Inflammatory macrophage (primary cell): ENCODE measurements at places on chromosomes 6 and 20.

GRCh38 chr6:119224095-119224701 is 125.4 kb downstream of the MAN1A1 start:
- DNase-seq: no peak

DNA sequence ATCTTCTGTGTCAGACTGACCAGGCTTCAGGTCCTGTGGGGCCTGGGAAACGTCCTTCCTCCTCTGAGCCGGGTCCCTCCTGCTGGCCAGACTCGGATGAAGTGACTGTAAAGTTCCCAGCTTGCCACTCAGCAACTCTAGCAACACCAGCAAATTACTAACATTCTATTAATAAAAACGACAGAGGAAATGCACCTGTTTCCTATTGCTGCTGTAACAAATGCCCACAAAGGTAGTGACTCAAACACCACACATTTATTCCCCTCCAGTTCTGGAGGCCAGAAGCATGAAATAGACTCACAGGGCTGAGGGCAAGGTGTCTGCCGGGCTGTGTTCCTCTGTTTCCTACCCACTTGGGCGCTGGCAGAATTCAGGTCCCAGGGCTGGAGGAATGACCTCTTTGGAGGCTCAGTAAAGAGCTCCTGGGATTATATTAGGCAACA is 48.8 kb downstream of the CTCFL start:
- no peak for DNase-seq

- DNase-seq: no peak
Measured at GRCh38 chr20:14989535-14990290, 652.3 kb upstream of the FLRT3 start.

DNA sequence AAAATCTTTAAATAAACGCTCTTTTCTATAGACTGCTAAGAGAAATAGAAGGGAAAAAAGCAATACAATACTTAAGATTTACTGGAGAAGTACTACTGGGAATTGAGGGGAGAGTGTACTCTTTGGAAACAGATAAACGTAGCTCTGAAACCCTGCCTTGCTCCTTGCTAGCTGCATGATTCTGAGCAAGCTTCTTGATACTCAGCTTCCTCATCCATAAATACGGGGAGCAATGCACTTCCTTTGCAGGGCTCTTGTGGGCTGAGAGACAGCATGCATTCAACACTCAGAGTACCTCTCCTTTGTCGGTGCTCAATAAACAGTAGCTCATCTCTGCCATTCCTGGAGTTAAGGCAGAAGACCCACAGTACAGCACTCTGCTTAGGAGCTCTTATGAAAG is 159.7 kb downstream of the BTBD9 start:
- peak; percentile 49 for DNase-seq

DNA sequence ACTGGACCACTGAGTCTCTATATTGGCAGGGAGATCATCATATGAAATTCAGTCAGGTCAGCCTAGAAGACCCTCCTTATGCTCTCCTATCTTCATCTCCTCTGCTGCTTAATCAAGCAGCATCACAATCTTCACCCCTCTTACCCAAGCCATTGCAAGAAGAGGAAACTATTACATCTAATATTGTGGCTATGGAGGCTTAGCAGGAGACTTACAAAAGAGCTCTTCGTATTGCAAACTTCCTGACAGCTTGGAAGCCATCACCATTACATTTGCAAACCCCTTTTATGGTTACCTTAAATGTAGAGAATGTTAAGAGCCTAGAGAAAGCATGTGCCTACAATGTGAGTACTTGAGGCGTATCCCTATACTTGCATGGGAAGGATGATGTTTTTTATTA is 87.2 kb upstream of the STXBP5 start:
- peak; percentile 18 for DNase-seq

GRCh38 chr20:4942331-4942730 is 59.0 kb downstream of the SLC23A2 start:
- peak; percentile 22 for DNase-seq

DNA sequence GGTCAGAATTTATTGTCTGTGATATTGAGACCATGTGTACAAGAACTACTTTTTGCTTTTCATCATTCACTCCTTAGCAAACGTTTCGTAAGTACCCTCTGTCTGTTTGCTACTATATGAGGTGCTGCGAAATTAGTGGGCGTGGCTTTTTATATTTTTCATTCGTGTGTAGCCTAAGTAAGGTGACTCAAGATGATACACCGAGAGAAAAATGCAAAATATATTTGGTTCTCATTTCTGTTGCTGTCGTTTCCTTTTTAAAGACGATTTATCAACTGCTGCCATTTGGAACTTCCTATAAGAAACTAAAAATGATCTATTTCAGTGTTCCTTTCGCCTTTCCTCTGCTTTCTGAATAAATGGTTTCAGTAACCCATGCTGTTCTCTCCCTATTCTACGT is 61.2 kb downstream of the VAPB start:
- no peak for DNase-seq

GRCh38 chr6:5435449-5435848 is 174.1 kb downstream of the FARS2 start:
- no peak for DNase-seq

- no peak for DNase-seq
Measured at GRCh38 chr6:154886016-154886415, 109.1 kb upstream of the TIAM2 start.

DNA sequence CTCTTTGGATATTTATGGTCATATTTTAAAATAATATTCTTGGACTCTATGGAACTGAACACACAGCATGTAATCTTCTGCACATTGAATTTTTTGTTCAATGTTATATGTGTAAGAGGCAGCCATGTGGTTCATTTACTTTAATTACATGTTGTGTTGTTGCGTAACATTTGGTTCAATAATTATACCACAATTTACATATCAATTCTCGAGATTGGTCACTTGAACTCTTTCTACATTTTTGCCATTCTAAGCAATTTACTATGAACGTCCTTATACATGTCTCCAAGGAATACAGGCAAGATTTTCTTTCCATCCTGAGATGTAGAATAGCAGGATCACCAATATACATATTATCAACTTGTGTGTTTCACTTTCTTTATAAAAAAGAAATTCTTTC is 18.5 kb upstream of the STMND1 start:
- no peak for DNase-seq

DNA sequence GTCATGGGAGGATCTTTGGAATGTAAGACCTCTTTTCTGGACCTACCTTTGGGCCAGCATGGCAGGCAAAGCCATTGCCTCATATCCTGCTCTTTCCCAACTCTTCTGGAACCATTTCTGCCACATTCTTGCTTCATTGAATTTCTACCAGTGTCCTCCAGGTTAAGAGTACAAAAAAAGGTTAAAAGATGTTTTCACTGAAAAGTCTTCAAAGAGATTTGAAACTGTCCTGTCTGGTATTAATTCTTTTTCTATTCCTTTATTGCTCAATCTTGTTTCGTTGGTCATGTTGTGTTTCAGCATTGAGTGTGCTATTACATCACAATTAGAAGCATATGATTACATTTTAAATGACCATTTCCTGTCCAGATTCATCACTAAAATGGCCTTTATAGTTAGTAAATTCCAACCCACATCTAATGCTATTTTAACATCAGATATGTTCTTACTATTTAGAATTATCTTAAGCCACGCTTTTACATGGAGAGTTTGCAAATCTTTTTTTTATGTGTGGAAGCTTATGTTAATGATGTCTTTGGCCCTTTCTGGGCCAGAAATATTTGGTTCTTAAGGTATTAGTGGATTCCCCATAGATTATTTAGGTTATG is 450.9 kb downstream of the GJA1 start:
- no peak for DNase-seq

- DNase-seq: no peak
Measured at GRCh38 chr6:116381000-116381399, 10.3 kb downstream of the DSE start.

- no peak for DNase-seq
Measured at GRCh38 chr20:51058017-51058416, 35.1 kb upstream of the KCNG1 start.

DNA sequence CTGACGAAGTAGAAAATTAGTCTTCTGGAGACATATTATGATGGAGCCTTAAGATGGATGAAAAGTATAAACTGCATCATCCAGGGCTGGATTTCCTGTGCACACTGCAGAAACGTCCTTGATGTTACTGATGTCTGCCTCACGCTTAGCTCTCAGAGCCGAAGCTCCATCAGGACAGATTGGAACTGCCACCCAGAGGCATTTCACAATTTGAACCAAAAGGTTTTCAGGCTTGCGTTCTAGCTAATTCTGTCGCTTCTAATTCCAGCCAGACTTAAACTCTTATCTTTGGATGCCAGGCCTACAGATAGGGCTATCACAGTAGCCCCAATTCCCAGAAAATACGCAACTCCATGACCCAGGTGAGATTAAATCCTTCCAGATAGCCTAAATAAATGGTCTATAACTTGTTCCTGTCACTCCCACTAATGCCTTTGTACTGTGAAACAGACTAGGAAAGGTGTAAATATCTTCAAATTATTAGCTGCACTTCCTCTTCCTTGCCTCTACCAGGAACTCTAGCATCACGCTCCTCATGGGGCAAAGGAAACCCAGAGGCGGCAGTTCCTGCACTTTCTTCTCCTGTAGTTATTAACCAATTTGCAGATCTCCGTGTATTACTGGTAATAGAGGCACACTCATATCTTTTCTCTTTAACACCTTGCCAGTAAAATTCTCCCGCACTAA is 634.6 kb downstream of the PRKN start:
- no peak for DNase-seq

DNA sequence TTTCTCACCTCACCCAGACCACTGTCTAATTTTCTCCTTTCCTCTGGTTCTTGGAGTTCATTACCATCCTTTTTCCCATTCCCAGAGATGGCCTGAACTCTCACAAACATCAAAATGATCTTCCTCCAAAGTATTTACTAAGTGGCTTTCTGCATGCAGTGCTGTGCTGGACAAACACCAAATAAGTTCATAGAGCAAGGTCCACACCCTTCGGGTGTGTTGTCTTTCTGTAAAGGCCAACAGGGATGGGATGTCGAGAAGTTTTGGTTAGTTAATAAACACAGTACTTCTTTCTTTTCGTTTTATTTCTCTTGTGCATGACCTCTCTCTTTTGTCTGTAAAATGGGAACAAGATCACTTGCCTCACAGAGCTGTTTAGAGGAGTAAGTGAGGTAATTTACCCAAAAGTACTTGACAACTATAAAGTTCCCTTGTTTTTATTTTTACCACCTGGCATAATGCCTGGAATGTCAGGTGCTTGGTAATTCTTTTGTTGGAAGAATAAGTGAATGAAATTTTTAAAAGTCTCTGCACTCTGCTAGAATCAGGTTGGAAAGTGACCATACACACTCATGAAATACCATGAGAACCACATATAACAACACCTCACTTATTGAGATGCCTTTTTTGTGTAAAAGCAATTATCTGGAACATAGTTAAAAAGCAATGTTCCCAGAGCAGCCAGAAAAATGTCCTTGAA is 22.8 kb upstream of the CCN6 start:
- no peak for DNase-seq

GRCh38 chr20:45934586-45935415 is at the start of gene PCIF1:
Gene PCIF1 (plus strand): TSS chr20:45934683. CDS start chr20:45939000, 4,317 bp downstream.
- DNase-seq: peak; percentile 99

DNA sequence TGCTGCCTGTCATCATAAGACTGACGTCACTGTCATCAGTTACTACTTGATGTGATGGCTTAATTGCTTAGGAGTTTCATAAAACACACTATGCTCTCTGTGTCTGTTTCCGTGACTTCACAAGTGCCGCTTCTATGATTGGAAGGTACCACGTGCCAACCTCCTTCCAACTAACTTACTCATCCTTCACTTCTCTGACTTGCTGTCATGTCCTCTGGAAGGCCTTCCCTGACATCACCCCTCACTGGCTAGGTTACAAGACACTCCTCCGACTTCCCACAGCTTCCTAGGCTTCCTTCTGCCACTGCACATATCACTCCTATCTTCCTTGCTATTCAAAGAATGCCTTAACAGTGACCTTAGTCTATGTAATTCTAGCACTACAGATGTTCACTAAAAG is 20.4 kb downstream of the SERINC3 start:
- no peak for DNase-seq

DNA sequence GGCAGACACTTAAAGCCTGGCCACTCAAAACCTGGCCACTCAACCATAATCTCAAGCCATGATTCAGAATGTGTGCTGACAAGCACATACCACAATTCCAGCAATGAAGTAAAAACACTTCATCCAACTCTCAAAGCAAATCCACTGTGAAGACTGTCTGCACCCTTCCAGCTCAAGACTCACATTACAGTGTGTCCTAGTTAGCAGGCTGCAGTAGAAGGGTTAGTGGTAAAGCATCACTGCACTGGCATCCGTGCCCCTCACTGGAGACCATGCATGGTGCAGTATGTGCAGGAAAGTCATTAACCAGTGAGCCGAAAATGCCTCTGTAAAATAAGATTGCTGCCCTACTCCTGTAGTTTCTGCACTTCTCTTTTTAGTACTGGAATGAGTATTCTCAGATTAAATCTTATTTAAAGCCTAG is 43.4 kb downstream of the SLC23A2 start:
- DNase-seq: no peak

DNA sequence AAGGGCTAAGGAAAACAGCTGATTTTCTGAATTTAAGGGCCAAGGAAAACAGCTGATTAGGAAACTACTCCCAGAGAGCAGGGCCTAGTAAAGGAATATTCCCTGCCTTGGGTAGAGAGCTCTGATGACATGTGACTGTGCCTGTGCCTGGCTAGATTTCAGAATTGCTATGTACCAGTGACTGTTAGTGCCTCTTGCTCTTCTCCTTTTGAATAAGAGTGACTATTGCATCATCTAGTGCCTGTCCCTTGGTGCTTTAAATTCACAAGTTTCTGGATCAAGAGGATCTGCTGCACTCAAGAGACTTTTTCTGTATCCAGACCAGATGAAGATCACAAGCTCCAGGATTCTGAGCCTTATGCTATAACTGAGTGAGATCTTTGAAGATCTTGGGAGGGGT is 332.9 kb downstream of the KIF16B start:
- DNase-seq: no peak

- no peak for DNase-seq
Measured at GRCh38 chr6:46367354-46368168, 123.7 kb downstream of the RCAN2 start.

DNA sequence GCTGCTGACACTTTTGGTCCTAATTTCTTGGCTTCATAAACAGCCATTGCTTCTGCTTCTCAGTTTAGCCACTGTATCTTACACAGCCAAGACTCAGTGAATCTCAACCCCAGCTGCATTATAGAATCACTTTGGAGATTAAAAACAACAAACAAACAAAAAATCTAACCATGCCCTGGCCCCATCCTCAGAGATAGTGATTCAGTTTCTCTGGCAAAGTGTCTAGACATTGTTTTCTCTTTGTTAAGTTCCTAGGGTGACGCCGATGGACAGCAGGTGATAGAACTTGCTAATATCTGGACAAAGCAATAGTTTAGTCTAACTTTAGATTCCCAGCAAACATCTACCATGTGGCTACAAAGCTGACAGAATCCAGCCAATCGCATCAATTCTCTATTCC is 2.9 kb downstream of the ADGRF5 start:
- DNase-seq: no peak

- peak; percentile 54 for DNase-seq
Measured at GRCh38 chr6:43702534-43703440, 15.2 kb upstream of the MRPS18A start.

- no peak for DNase-seq
Measured at GRCh38 chr6:122389704-122390372, 9.6 kb upstream of the HSF2 start.
